ENCODE measurements at places on chromosomes 7 and 10.

DNA sequence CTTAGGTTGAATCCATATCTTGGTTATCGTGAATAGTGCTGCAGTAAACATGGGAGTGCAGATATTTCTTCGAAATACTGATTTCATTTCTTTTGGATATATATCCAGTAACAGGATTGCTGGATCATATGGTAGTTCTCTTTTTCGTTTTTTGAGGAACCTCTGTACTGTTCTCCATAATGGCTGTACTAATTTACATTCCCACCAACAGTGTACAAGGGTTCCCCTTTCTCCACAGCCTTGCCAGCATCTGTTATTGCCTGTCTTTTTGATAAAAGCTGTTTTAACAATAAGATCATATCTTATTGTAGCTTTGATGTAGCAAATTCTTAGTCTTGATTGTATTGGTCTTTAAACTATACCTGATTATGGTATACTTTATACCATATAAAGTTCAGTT is 45.3 kb downstream of the ZNRF2 start:
- DNase-seq: no peak

DNA sequence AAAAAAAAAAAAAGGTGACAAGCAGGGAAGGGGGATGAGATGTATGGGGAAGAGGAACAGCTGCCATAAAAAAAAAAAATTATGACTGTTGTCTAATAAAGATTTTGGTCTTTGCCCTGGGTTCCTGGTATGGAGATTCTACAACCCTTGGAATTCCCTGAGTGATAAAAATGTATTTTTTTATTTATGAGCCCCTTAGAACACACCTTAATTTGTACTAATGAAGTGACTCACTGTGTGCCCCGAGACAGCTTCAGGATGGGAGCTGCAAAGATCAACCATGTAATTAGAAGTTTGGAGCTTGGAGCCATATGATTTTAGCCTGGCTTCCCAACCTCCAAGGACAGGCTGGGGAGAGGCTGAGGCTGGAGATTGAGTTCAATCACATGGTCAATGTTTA is 69.7 kb downstream of the NHLRC2 start:
- DNase-seq: no peak

GRCh38 chr10:130018265-130018664 is 54.2 kb upstream of the EBF3 start:
- DNase-seq: peak; percentile 65

GRCh38 chr10:115022733-115023132 is 70.4 kb upstream of the ATRNL1 start:
- DNase-seq: no peak

- no peak for DNase-seq
These were observed 180.5 kb upstream of the CCDC6 start for GRCh38 chr10:60086862-60087261.

DNA sequence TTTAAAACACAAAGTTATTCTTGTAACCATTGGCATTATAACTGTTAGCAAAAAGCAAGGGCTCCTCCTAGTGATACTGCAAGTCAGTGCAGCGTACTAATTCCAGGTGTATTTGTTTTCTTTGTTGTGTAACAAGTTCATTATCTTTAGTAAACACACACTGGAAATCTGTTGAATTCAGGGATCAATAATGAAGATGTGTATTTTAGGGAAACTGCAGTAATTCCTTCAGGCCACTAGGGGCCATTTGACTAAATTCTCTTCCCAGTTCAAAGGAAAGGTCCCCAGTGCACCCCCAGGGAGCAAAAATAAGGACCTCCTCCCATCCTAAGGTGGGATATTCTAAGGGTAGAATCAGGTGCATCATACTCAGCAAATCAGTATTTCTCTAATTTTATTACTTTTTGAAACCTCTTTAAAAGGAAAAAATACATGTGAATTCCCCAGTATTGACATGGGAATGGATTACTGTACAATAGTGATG is 158.6 kb upstream of the LYZL1 start:
- DNase-seq: peak; percentile 22

- DNase-seq: no peak
These were observed 26.6 kb downstream of the GIMAP8 start for GRCh38 chr7:150476819-150477631.

DNA sequence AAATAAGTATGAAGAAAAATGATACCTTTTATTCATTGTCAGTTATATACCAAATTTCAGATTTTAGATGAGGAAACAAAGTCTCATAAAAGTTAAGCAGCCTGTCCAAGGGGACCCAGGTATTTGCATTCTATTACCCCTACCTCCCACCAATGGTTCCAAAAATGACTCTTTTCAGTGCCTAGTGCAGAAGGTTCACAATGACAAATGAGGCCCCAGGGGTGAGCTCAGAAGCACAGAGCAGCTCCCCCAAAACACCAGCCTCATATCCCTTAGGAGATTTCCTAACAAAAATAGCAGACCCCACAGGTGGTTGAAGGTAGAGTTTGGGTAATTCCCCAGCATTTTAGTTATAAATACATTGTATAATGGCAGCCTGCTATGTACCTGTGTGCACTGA is 168.6 kb downstream of the REEP3 start:
- DNase-seq: no peak

- no peak for DNase-seq
These were observed 43.5 kb upstream of the HSPA12A start for GRCh38 chr10:116785867-116786266.

DNA sequence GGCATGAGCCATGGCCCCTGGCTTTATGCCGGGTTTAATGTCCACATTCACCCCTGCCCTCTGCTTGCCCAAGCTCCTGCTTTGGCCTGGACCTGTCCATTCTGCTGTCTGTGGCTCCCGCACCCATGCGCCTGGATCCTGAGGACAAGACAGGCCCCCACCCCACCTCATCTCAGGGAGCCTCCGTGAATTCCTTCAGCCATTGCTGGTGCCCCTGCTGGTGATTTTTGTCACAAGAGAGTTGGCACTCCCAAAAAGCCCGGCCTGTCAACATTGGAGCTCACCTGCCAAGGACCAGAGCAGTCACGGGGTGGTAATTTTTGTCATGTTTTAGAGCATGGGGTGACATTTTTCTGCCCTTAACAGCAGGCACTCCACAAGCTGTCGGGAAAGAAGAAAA is 127.5 kb upstream of the PLXNA4 start:
- DNase-seq: no peak

DNA sequence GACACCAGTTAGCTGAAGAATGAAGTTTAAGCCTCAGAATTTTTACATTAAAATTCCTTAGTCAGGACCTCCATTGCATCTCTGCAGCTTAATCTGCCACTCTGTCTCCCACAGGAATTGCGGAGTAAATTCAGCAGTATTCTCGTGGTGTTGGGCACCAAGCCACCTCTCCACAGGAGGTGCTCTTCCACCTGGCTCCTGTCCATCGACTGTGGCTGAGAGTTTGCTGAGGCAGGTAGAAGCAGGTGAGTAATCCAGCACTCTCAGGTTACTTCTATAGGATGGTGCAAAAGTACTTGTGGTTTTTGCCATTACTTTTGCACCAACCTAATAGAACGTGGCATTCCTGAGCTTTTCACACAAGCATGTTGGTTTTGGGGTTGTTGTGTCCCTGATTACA is 134.1 kb downstream of the GFRA1 start:
- DNase-seq: no peak

DNA sequence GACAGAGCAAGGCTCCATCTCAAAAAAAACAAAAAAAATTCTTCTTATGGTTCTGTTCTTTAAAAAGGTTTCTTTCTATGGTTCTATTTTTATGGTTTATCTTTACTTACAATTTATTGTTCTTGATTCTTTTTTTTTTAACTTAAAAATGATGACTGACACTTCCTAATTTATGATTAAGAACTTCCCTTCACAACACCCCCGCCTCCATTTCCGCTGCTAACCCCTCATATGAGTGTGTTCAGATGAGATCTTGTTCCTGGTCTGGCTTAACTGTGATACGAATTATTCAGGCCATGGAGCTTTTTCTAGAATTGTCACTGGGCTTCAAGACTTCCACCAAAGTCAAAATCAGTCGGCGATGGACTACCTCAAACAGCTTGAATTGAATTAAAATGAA is 33.9 kb downstream of the PTER start:
- peak; percentile 91 for DNase-seq

GRCh38 chr7:38855386-38855785 is 53.6 kb downstream of the VPS41 start:
- no peak for DNase-seq

- no peak for DNase-seq
These were observed 225.5 kb downstream of the DOCK4 start for GRCh38 chr7:111980725-111981124.

DNA sequence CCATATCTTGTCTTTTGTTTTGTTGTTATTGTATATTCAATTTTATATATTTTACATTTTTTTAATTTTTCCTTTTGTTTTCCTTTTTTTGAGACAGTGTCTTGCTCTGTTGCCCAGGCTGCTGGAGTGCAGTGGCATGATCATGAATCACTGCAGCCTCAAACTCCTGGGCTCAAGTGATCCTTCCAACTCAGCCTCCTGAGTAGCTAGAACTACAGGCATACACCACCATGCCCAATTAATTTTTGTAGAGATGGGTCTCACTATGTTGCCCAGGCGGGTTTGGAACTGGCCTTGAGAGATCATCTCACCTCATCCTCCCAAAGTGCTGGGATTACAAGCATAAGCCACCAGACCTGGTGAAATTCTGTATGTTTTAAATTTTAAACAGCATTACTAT is 25.4 kb upstream of the TNKS2 start:
- no peak for DNase-seq

- peak; percentile 29 for DNase-seq
These were observed 280.9 kb upstream of the AKR1E2 start for GRCh38 chr10:4545062-4545461.

DNA sequence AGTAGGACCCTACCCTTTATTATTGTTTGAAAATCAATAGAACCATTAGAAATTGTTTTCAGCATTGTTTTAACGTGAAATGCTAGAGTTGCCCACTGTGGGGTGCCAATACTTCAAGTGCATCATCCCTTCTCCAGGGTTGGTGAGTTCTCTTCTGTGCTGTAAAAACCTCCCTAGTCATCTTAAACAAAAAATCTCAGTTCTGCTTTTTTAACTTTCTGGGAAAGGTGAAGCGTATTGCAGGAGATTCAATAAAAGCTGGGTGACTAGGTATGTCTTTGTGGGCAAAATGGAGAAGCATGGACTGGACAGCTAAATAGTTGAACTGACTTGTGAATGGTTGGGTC is 699.1 kb downstream of the SUGCT start:
- peak; percentile 18 for DNase-seq

DNA sequence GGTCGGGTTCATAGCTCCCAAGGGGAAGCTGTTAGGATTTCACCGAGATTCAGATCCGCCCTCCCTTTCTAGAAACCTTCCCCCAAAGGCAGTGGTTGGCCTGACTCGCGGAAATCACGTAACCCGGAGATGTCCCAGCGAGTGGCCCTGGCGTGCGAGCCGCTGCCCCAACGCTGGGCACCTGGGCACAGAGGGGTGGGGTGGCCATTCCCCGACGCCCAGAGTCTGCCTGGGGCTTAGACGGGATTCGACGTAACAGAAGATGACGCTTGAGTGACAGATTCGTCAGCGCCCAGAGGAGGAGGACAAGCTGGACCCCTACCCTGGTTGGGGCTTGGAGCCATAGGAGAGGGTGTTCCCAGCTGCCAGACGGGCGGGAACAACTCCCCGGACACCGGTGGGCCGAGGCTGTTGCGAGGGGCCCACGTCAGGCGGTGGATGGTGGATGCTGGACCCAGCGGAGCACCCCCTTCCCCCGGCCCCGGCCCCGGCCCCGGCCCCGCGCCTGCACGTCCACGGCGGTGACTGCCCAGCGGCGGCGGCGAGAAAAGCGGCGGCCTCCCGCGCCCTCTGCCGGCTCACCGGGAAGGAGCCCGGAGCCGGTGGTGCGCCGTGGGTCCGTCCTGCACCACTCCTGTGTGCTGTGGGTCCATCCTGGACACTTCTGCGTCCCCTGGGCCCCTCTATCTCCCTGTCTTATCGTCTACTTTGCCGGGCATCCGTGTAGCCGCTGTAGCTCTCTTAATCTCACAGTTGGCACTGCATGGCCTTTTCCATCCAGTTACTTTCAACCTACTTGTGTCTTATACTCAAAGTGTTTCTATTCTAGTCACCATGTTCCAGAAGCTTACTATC is 35.4 kb upstream of the KNDC1 start:
- DNase-seq: no peak

GRCh38 chr7:115038158-115038557 is 116.3 kb downstream of the MDFIC start:
- no peak for DNase-seq

DNA sequence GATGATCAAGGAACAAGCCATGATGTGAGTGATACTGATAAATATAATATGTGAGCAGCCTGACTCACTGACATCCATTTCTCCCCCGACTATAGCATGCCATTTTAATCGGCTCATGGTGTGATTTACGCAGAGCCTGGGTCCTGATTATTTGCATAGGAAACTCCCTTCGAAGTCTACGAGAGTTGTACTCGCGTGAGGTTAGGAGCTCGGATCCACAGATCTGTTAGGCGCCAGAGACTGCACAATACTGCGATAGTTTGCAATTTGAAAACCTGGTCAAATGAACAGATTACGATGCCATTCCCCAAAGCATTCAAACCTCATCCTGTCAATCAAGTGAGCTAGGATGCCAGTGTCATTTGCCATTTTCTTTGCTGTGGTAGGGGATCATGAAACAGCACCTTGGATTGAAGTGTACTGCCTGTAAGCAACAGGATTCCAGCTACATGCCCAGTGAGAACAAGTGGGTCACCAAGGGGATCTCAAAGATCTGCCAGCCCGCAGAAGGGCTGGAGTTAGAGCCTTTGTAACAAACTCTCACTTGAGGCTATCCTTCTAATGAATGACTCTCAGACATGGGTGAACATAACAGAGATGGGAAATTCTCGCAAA is 158.3 kb downstream of the FRMD4A start:
- no peak for DNase-seq

GRCh38 chr7:114979388-114979787 is 57.5 kb downstream of the MDFIC start:
- no peak for DNase-seq

DNA sequence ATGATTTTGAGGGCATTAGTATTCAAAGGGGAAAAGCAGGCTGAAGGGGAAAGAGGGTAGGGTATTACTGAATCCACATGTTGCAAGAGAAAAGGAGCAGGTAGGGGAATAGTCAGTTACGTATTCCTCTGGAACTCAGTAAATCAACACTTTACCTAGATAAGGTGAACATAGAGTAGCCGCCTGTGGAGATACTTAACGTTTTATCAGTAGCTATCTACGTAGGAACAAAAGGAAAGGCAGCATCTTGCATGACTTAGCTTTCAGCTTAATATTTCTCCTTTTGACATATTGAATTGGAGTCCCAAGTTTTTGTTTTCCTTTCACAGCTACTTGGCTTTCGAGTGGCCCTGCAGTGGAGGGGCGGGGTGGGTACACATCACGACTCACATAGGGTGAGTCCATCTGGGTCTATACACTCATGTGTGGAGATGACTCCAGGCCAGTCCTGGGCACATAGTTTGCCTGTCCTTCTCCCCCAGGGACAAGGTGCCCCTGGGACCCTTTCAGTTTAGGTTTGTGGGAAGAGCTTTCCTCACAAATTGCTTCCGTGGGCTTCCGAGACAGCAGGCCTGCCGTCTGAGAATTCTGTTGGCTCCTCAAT is 48.1 kb downstream of the CCNY start:
- DNase-seq: no peak

DNA sequence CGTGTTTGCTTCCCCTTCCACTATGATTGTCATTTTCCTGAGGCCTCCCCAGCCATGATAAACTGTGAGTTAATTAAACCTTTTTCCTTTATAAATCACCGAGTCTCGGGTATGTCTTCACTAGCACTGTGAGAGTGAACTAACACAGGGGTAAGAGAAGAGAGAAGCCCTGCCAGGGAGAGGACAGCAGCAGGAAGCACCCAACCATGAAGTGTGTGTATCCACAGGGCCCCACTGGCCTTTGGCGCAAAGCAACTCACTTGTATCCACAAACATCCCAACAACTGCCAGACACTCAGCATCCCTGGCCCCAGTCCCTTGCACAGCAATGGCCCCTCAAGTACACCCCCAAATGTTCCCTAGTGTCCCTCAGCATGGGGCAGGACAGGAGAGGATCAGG is 115.1 kb downstream of the MAD1L1 start:
- no peak for DNase-seq

Data from common myeloid progenitor, CD34-positive (primary cell).